ENCODE measurements at places on chromosomes 12 and 14.
A peak's percentile ranks its signal among the peaks of the same experiment; 100 is the strongest.

DNA sequence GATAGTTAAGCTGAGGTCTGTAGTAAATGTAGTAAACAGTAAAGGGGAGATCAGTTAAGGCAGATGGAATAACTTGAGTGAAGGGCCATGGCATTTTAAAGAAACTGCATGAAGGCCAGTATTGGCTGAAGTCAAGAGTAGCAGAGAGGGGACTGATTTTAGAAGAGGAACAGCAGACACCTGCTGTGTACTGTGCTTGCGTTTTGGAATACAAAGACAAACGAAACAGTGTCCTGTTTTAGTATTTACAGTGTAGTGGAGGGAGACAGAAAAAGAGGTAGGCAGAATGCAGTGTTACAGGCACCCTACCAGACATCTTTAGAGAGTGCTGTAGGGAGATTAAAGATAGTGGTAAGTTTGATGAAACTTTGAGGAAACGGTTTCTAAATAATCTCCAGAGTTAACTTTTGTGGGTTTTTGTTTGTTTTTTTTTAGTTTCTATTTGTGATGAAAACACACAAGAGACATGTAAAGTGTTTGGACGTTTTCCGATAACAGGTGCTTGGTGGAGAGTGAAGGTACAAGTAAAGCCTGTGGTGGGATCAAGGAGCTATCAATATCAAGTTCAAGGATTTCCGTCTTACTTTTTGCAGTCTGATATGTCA is 2.1 kb downstream of the HELB start:
- no peak for DNase-seq

GRCh38 chr12:87116780-87117179 is 860.6 kb upstream of the MGAT4C start:
- no peak for DNase-seq

DNA sequence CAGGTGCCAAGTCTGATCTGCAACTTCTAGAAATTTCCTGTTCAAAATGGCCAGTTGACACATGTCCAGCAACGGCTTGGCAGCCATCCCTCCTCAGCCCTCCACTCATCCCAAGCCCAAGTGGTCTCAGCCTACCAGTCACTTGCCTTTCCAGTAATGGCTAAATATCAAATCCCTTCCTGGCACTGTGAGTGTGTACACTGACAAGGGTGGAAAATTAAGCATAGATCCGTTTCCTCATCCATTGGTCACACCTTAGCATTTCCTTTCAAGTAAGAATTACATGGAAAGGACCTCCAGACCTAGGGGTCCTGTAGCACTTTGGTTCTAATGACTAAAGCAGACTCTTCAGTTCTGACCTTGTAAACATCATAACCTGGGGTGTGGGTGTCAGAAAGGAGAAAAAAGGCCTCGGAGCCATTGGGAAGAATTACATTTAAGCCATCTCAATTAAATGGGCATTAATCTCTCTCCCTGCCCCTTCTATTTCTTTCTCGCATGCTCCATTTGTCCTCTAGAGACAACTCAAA is 15.4 kb downstream of the LLPH start:
- DNase-seq, result no peak

DNA sequence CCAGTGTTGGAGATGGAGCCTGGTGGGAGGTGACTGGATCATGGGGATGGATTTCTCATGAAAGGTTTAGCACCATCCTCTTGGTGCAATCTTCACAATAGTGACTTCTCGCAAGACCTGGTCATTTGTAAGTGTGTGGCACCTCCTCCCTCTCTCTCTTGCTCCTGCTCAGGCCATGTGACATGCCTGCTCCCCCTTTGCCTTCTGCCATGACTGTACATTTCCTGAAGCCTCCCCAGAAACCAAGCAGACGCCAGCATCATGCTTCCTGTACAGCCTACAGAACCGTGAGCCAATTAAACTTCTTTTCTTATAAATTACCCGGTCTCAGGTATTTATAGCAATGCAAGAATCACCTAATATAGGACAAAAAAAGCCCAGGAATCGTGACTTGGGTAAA is 171.0 kb upstream of the FOXN3 start:
- DNase-seq, result no peak

DNA sequence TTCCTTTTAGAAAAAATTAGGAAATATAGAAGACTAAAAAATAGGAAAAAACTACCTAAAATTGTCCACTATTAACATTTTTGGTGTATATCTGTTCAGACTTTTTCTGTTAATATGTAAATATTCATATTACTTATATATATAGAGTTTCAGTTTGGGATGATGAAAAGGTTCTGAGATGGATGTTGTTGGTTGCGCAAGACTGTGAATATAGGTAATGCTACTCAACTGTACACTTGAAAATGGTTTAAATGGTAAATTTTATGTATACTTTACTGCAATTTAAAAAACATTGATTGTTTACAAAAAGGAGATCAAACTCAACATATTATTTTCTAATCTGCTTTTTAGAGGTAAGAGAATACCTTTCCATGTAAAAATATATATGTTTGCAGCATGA is 200.9 kb downstream of the RAD51B start:
- DNase-seq, result no peak

GRCh38 chr12:89092297-89092696 is 260.0 kb downstream of the DUSP6 start:
- no peak for DNase-seq

GRCh38 chr12:39587225-39587624 is 32.4 kb downstream of the ABCD2 start:
- DNase-seq, result peak; percentile 40

DNA sequence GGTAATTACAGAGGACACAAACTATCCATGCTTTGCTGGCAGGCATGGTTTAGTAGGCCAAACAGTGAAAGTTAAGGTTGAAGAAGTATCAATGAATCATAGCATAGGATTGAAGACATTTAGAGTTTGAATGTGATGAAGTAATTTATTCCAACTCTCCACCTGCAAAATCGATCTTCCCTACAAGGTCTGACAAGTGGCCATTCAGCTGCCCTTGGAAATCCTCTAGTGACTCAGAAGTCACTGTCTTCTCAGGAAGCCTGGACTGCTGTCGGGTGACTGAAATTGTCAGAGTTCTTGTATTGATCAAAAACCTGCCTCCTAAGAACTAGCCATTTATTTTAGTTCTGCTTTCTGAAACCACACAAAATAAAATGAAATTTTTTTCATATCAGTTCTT is 17.7 kb upstream of the STXBP6 start:
- DNase-seq, result no peak

DNA sequence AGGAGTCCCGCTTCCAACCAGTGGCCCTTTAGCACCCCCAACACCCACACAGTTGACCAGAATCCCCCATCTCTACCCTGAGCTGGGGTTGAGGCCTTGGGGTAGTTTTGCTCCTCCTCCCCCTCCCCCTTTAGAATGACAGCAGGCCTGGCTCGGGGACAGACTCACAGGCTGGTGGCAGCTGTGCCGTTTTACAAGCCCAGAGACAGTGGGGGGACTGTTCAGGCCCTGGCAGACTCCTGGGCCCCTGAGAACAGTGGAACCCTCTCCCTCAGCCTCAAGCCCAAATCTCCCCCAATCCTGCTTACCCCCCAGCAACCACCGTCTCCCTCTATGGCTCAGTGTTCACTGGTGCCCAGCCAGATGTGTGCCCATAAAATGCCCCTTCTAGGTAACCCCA is 10.1 kb downstream of the TMEM119 start:
- no peak for DNase-seq

DNA sequence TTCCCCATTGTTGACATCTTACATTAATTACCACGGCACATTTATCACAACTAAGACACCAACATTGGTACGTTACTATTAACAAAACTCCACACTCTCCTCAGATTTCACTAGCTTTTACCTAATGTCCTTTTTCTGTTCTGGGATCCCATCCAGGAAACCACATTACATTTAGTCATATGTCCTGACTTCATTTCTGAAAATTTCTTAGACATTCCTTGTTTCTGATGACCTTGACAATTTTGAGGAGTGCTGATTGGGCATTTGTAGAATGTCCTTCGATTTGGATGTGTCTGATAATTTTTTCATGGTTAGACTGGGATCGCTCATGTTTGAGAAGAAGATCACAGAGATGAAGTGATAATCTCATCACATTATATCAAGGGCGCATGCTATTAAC is 34.6 kb upstream of the ACSM4 start:
- no peak for DNase-seq

DNA sequence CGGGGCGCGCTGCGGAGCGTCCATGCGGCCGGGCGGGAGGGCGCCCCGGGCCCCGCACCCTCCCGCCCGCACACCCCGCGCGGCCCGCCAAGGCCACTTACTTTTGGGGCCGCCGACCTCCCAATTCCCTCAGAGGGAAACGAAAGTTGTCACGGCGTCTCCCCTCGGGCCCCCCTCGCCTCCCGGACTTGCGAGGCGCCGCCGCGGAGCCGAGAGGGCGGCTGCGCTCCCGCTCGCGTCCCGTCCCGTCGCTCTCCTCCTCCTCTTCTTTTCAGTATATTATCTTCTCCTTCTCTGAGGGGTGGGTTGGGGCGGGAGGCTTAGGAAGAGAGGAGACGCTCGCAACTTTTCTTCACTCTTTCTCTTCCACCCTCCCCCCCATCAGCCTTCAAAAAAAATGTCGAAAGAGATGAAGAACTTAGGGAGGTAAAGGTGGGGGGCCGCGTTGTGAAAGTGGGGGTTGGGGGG is 613 bp downstream of the DUSP16 start:
- peak; percentile 50 for DNase-seq

DNA sequence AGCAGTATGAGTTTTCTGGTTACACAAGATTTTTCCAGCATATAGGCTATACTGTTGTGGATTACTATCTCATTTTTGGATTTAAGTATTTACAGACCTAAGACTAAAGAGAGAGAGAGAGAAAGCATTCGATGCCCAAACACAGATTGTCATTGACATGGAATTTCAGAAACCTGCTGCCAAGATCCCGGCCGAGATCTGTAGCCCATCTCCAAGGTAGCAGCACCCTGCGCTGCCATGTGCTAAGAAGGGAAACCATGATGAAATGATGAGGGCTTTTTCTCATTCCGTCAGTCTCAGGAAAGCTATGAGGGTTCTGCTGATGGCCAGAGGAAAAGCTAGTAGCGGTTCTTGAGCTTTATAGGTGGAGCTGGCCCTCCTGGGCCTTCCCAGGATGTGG is 135.6 kb upstream of the EVL start:
- no peak for DNase-seq

DNA sequence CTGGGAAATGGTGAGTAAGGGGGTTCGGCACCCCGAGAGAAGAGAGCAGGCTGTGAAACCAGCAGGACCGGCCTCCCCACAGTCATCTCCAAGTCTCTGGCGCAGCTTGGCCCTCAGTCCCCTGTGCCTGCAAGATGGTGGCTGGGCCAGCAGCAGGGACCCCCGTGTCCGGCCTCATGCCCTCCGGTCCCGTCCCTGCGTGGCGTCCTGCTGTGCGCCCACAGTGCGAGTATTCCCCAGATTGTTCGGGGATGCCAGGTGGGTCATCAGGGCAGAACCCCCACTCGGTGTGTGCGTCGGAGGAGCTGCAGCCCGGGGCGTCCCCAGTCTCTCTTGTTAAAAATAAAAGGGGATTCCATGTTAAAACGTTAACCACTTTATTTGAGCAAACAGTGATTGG is 216.9 kb upstream of the ALG10B start:
- DNase-seq, result no peak

GRCh38 chr14:67986131-67986841 is 166.7 kb downstream of the RAD51B start:
- DNase-seq, result no peak

DNA sequence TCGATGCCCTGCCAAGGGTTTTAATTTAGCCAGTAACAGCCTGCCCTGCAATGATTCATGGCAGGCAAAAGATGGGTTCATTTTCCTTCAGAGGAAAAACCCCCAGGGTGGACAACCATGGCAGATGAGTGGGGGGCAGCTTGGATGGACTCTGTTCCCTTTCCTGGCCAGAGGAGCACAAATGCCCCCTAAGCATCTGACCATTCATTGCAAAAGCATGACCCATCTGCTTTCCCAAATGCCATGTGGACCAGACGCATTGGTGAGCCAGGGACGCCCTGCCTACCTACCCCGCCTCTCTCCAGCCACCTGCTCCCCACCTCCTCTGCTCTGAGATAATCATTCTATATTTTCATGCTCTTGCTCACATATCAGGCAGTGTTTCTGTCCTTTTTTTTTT is 281.9 kb downstream of the DPF3 start:
- DNase-seq, result no peak

All from NCI-H446 (cell line).